Activated naive CD4-positive, alpha-beta T cell treated with anti-CD3 and anti-CD28 coated beads, Interleukin-2, amount 50 U/mL, for 72 hours (primary cell): ENCODE measurements at places on chromosomes 2 and 18. TPM values are rescaled to one million over a fixed set of nuclear protein-coding genes. Genes with fewer than 3 reads are reported as not detected.

DNA sequence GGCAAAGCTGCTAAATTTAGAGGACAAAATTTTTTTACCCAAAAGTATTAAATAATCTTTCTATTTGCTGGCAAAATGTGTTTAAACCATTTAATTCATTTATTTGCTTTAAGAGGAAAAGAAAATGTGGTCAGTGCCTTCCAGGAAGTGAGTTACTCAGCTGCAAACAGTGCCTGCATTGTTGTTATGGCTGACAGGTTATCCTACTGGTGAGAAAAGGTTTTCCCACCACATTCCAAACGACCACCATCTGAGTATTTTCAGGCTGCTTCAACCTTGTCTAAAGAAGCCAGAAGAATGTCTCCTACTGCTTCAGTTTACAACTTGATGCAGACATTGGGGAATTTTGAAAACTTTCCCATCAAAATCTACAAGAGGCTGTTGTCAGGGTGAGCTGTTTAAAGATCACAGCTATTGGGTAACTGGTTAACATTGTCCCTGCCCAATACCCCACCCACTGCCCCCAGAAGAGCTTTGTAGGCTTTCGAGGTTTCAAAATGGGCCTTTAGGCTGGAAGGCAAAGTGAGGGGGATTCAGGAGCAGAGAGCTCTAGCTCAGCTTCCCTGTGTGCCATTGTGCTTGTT, 461.3 kb upstream of the FANCL start:
- no peak for DNase-seq

GRCh38 chr2:74571058-74571457, 16.5 kb downstream of the DOK1 start:
- peak; percentile 25 for DNase-seq

DNA sequence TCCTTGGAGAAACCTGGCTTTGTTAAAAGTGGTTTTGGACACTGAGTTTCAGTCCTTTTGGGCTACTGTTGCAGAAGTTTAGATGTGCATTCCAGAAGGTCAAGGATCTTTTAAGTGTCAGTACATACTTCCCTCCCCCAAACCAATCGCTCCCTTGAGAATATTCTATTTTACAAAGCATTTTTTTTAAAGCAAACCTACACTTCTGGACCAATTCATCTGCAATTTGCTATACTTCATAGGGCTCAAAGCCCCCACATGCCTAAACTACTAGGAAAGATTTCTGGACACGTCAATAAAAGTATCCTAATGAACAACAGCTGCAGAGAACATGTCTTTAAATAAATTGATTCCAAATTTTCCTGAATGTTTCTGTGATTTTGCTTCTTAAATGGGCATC, 157.6 kb downstream of the RDH14 start:
- DNase-seq: no peak

DNA sequence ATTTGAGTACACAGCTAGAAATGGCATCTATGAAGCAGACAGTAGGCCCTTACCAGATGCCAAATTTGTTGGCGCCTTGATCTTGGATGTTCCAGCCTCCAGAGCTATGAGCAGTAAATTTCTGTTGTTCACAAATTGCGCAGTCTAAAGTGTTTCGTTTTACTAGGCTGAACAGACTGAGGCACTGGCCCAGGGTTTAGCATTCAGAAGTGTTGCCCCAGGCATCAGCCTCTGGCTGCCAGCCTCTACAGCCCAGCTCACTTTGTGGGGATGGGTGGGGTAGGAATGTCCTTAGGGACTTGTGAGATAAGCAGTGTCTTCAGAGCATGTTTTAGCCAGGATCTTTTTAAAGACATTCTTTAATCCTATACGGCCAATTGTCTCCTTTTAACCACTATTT, 51.5 kb upstream of the MGAT5 start:
- DNase-seq: no peak

- DNase-seq: no peak
These were observed at the start of gene PLEK for GRCh38 chr2:68365087-68365486. TSS of gene PLEK (plus strand) at chr2:68365282. CDS start at chr2:68365352, 70 bp downstream.

The C2orf80 gene
- not detected for total RNA-seq

- no peak for DNase-seq
These were observed 160.1 kb upstream of the MYCN start for GRCh38 chr2:15780234-15780633.

GRCh38 chr18:32252141-32252860, 62.5 kb downstream of the MEP1B start:
- DNase-seq: no peak

- DNase-seq: no peak
These were observed 30.1 kb downstream of the KCTD18 start for GRCh38 chr2:200479692-200480265.

The PPP1R7 gene
- total RNA-seq: 81.6 TPM

GRCh38 chr2:10390369-10390801, 57.7 kb downstream of the ODC1 start:
- DNase-seq: no peak

- DNase-seq: no peak
These were observed 296.8 kb upstream of the ZNF521 start for GRCh38 chr18:25648716-25649260.

DNA sequence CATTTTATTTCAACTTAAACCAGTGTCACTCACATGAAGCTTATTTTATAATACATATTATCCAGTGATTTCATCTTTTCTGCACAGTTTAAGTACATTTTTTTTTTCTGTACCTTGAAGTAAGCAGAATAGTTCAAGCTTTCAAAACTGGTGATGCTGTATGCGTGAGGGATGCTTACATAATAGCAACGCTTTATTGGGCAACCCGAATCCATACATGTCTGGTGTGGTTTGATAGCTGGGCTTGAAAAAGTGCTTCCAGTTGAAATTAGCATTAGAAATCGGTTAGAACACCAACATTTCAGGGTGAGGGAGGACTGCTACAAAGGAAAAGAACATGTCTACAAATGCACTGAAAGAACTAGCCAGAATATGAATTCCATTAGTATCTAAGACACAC, 117.4 kb downstream of the MBP start:
- no peak for DNase-seq

GRCh38 chr2:191386938-191387536, 141.8 kb downstream of the MYO1B start:
- no peak for DNase-seq

The UGT1A8 gene
- total RNA-seq: not detected

DNA sequence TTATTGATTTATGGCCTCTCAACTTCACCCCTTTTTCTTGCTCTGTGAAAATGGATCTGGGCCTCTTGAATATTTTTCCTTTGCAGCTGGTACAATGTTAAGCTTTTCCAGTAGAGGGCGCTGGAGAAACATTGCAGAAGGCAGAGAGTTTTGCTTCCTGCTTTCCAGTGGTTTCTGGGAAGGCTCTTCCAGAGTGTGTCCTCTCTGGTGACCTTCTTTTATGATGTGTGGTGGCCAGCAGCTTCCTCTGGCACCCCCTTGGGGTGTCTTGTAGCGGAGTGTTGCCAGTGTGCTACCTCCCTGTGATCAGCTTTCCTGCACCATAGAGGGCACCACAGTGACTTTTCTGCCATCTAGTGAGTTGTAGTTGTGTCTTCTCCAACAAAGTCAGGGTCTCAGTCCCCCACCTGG, 25.4 kb upstream of the MGAT5 start:
- no peak for DNase-seq

- no peak for DNase-seq
These were observed 15.1 kb downstream of the ST3GAL5 start for GRCh38 chr2:85873679-85874078.

- DNase-seq: no peak
These were observed 9.7 kb downstream of the ITGA4 start for GRCh38 chr2:181466661-181467576.

DNA sequence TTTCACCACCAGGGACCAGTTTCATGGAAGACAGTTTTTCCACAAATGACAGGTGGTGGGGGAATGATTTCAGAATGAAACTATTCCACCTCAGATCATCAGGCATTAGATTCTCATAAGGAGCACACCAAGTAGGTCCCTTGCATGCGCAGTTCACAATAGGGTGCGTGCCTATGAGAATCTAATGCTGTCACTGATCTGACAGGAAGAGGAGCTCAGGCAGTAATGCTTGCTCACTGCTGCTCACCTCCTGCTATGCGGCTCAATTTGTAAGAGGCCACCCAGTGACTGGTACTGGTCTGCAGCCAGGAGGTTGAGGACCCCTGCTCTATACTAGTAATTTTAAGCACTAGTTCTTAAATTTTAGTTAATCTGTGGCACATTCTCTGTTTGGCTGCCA, 107.8 kb downstream of the IKZF2 start:
- DNase-seq: no peak

DNA sequence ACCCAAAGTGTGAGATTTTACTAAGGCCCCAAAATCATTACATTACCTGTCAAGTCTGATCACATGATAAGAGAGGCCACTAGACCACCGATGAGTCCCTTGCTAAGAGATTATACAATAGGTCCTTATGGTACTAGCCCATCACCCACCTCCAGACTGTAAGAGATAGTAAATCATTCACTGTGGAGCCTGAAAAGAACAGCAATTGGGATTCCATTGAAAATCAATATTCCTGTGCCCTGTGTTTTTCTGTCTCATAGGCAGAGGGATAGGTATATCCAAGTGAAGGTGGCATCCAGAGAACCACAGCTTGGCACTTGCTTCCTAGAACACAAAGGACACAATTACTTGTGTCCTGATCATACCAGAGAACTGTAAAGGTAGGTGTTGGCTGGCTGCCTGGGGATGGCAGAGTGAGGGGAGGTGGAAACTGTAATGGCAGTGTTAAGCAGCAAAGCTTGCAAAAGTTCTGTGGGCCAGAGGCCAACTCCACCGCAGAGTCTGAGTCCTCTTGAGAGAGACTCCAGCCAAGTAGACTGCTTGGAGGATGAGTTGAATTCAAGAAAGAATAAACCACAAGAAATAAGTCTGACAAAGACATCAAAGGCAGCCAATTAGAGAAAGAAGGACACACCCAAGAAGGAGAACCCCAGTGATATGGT, 102.0 kb upstream of the PIEZO2 start:
- no peak for DNase-seq

The TWSG1 gene
- total RNA-seq: 7.8 TPM

GRCh38 chr18:8471372-8471771, 137.9 kb upstream of the RAB12 start:
- DNase-seq: peak; percentile 14
